ENCODE measurements at places on chromosomes 16 and 17.

DNA sequence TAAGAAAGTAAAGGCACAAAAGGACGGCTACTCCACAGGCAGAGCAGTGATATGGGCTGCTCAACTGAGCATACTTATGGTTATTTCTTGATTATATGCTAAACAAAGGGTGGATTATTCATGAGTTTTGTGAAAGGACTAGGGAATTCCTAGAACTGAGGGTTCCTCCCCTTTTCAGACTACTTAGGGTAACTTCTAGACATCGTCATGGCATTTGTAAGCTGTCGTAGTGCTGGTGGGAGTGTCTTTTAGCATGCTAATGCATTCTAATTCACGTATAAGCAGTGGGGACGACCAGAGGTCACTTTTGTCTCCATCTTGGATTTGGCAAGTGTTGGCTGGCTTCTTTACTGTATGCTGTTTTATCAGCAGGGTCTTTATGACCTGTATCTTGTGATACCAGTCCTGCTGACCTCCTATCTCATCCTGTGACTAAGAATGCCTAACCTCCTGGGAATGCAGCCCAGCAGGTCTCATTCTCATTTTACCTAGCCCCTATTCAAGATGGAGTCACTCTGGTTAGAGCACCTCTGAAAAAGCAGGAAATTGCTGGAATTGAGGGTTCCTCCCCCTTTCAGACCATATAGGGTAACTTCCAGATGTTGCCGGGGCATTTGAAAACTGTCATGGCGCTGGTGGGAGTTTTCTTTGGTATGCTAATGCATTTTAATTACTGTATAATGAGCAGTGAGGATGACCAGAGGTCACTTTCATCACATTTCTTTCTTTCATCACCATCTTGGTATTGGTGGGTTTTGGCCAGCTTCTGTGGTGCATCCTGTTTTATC, 388.5 kb downstream of the XYLT1 start:
- DNase-seq: no peak

DNA sequence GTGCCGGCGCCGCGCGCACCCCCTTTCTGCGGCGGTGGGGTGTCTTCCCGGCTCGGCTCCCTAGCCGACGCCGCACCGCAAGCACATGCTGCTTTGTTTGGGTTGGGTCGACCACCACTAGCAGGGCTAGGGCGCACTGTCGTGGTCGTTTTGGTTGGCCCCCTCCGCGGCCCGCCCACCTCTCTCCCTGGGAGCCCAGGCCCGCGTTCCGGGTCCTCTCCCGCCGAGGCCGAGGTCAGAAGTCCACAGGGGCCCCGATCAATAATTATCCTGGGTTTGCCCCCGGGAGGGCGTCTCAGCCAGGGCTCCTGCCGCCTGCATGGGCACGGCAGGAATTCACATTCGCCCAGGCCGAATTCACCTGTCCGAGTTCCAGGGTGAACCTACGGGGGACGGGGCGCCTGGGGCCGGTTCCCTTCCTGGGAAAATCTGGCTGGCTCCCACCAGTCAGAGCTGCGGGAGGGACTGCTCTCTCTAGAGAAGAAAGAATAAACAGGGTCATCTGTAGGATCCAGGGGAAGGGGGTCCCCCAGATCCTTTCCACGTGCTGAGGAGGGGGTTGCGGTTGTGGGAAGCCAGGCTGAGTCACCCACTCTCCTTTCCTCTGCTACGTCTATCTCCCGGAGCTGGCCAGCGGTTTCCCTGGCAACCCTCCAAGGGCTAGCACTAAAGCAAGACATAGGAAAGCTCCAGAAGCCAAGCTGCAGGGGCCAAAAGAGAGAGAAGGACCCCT, 584 bp upstream of the STAT5B start:
- no peak for DNase-seq

DNA sequence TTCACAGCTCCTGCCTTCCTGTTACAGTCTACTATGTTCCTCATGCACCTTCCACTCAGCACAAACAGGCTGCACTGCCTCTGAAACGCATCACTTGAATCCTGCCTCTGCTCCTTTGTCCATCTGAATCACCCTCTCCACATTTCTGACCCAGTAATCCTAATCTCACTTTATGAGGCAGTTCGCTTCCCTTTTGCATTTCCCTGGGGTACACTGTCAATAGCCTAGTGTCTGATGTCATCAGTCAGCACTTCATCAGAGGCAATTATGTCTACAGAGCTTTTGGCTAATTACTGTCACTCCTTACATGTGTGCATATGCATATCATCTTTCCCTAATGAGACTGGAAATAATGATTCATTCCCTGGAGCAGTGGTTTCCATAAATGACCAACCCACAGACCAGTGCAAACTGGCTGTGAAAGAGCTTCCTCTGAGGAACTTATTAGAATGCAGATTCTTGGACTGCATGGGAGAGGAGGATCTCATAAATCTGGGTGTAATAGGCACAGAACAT, 23.6 kb downstream of the CA4 start:
- DNase-seq: no peak

- no peak for DNase-seq
Measured at GRCh38 chr16:70160388-70160787, 13.2 kb upstream of the CLEC18C start.

- DNase-seq: no peak
Measured at GRCh38 chr16:83606486-83607030, 201.2 kb upstream of the HSBP1 start.

GRCh38 chr16:56776562-56776961, 46.6 kb downstream of the NUP93 start:
- no peak for DNase-seq

GRCh38 chr16:4678596-4678995, 14.8 kb upstream of the NUDT16L1 start:
- no peak for DNase-seq

DNA sequence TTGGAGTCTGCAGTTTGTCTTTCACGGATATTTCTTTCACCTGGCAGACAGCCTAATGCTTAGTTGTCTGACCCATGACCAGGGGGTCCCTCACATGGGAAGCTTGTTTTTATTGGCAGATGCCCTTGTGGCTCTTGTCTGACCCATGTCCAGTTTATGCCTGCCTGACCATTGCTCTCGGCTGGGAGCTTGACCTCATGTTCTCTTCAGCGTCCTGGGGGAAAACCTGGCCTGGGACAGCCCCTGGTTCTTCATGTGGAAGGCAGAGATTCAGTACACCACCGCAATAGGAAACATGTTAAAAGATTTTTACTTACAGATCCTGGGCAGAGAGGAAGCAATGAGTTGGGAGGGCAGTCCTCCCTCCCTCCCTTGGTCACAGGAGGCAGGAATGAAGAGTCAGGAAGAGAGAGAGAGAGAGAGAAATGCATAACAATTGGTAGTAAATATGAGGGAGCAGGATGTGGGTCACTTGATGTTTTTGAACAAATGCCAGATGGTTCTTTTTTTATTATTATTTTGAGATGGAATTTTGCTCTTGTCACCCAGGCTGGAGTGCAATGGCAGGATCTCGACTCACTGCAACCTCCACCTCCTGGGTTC, 302.7 kb upstream of the MYOCD start:
- DNase-seq: no peak

- no peak for DNase-seq
Measured at GRCh38 chr17:83174362-83175118, 95.1 kb downstream of the METRNL start.

DNA sequence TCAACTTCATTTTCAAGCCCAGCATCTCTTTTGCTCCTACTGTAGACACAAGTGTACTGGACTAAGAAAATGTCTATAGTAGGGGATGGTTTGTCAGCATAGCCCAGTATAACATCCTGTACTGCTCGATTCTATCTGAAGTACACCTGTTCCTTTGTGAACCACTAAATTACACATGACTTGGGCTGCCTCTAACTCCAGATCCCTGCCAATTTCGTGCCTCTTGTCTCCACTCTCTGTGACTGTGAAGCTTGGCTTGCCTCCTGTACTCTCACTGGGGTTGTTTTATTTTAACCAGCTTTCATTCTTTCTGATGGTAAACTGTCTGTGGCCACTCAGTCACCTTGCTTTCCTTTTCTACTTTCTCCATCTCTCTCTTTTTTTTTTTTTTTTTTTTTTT, 24.5 kb downstream of the GFOD2 start:
- DNase-seq: no peak

DNA sequence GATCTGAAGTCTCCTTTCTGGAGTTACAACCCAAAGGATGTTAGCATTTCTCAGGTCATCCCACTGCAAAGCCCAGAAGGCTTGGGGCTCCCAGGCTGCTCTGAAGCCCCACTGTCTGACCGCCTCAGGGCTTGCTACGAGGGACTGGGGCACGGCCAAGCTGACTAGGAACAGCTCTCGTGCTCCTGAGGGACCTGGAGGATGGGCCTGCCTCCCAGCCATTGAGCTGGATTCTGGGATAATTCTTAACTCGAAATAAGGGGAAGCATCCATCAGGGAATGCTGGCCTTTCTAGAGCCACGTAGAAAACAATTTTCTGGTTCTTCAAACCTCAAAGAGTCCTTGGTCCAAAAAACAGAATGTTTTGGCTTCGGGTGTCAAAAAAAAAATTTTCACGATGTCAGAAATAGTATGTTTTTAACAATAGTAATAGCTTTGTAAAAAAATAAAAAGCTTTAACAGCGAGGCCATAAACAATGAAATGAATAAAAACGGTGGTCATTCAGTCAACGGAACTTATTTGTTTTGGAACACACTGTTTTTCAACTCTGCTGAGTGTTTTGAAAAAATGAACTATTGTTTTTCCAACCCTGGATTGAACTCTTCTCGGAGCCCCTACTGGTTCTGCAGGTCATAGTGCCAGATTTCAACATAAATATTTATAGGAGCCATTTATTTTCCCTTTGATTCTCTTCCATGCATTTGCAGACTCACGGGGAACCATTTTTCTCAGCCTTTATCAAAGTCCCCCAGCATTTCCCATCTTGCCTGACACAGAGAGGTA, 16.4 kb upstream of the HERPUD1 start:
- DNase-seq: no peak

- no peak for DNase-seq
Measured at GRCh38 chr16:1899641-1900451, 18.4 kb downstream of the HS3ST6 start.

DNA sequence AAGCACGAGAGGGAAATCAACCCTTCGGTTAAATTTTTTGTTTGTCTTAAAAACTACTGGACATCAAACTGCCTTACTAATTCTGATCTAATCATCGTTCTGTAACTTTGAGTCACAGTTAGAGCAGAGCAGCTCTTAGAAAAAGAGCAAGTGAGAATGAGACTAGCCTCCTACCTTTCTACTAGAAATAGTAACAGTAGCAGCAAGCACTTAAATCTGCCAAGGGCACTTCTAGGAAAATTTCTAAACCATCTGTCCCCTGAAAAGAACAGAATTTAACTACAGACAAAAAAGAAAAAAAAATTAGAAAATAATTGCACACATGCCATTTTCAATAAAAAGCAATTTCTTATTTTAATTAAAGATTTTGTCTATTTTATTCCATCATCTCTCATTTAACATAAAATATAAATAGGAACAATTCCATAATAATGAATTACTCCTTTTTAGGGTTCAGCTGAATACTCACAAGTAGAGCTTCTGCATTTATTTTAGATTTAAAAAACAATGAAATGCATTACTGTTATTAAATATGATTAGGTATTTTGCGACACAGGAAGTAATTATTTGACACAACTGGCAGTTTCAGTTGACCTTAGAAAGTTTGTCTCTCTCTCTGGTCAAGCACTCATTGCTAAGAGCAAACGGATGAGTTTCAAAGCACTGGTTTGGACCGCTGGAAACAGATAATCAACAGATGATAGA, 250.8 kb upstream of the SOX9 start:
- DNase-seq: no peak

DNA sequence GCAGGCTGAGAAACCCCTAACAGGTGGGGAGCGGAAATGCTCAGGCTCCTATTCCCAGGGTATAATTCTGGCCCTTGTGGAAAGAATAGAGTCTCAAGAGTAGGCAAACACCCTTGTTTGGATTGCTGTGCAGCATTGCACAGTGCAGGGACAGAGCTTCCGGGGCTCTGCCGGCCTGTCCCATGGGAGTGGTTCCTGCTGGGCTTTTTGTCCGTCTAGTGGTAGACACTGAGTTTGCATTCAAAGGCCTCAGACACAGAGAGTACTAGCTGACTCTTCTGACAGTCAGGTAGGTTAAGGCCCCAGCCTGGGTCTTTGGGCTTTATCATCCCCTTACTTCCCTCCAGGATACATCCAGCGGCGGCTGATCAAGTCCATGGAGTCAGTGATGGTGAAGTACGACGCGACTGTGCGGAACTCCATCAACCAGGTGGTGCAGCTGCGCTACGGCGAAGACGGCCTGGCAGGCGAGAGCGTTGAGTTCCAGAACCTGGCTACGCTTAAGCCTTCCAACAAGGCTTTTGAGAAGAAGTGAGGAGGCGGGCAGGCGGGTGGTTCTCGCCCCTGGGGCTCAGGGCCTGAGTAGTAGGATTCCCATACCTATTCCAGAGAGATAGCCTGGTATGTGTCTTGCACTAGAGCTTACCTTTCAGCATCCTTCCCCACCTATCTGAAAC, 18.1 kb downstream of the POLR2A start:
- no peak for DNase-seq

GRCh38 chr16:35562919-35563318, 2103.5 kb downstream of the TP53TG3F start:
- no peak for DNase-seq

GRCh38 chr16:2458887-2459646, 842 bp upstream of the TEDC2 start:
- DNase-seq: no peak

GRCh38 chr17:61144617-61145564, 254.8 kb upstream of the TBX2 start:
- DNase-seq: no peak

- no peak for DNase-seq
Measured at GRCh38 chr16:85378145-85379040, 234.7 kb upstream of the GSE1 start.

DNA sequence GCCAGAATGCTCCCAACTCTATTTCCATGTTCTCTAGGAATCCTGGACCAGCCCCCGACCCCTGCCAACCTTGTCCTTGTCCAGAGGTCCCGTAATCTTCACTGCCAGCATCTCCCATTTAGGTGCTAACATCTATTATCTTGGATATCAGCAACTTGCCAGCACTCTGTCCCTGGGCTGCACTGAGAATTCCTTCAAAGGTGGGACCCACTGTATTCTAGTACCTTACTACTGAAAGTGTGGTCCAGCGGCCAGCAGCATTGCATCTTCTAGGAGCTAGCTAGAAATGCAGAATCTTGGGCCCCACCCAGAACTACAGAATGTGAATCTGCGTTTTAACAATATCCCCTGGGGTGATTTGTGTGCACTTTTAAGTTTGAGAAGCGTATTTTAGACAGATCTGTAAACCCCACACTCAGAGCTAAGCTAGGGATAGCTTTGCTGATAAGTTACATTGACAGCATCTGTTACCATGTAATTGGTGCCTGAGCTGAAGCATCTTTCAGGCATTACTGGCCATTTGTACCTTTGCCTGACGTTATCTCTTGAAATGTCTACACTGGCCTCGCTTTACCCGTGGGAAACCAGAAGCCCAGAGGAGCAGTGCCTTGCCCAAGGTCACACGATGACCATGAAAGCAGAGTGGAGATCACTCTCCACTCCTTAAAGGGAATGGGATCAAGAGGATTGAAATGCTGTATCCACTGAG, 8.3 kb downstream of the ABAT start:
- DNase-seq: no peak

DNA sequence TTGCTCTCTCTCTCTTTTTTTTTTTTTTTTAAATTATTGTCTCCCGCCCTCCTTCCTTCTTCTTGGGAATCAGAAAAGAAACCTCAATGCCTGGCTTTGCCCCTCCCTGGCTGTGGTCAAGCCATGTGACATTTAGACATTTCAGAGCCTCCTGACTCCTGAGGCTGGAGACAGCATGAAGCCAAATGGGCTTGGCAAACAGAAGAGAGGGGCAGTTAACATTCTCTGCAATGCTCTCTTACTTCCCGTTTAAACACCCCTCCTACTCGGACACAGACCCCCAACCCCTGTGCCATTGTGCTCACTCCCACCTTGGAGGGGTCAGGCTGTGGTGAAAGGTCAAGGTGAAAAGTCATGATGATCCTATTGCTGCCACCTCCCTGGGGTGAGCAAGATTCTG, 14.7 kb upstream of the MEOX1 start:
- no peak for DNase-seq

Measured in stimulated activated naive CD4-positive, alpha-beta T cell treated with Interleukin-2 at 50 U/mL for 16 hours (primary cell).